Stimulated activated CD8-positive, alpha-beta memory T cell treated with anti-CD3 and anti-CD28 coated beads, Interleukin-15, amount 100 ng/mL, for 48 hours (primary cell): ENCODE measurements at places on chromosomes 2 and 18.

- DNase-seq = no peak
These were observed 517.2 kb downstream of the SUCLG1 start for GRCh38 chr2:83941886-83942285.

DNA sequence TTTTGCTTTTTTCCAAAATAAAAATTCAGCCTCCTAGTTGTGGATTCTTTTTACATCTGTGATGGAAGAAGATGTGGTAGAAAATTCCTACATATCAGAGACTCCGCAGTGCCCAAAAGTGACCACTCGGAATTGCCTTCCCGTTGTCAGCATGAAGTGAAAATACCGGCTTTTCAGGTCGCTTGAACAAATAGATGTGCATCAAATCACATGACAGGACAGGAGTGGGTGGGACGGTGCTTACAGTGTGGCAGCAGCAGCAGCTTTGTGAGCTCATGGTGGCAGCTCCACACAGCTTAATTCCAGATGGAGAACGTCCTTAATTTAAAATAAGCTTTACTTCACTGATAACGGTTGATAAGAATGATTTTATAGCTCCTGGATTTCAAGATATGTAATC is 20.3 kb downstream of the SALL3 start:
- no peak for DNase-seq

DNA sequence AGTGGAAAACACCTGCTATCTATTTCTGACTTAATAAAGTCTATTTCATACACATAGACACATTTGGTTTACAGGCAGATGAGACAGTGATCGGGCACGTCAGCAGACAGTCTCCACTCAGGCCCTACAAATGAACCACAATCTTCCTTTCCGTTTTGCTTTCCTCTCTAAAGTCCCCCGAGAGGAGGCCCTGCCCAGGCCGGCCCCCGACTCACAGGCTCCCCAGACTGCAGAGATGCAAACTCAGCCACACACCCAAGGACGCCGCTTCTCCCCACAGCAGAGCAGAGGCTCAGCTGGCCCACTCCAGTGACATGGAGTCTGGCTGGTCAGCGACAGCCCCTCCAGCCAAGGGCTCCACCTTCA is 9.3 kb upstream of the MTERF4 start:
- no peak for DNase-seq

DNA sequence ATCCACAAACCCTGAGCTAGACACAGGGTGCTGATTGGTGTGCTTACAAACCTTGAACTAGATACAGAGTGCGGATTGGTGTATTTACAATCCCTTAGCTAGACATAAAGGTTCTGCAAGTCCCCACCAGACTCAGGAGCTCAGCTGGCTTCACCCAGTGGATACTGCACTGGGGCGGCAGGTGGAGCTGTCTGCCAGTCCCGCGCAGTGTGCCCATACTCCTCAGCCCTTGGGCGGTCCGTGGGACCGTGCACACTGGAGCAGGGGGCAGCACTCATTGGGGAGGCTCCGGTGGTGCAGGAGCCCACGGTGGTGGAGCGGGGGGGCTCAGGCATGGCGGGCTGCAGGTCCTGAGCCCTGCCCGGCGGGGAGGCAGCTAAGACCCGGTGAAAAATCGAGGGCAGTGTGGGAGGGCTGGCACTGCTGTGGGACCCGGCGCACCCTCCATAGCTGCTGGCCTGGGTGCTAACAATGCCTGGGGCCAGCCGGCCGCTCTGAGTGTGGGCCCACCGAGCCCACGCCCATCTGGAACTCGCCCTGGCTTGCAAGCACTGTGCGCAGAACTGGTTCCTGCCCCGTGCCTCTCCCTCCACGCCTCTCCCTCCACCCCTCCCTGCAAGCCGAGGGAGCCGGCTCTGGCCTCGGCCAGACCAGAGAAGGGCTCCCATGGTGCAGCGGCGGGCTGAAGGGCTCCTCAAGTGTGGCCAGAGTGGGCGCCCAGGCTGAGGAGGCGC is 75.6 kb downstream of the MOB4 start:
- DNase-seq = no peak

GRCh38 chr2:230129343-230129742 is 60.6 kb upstream of the SLC16A14 start:
- DNase-seq = no peak

GRCh38 chr2:72934683-72935610 is 17.6 kb downstream of the EMX1 start:
- no peak for DNase-seq

GRCh38 chr2:1884933-1885580 is 140.7 kb upstream of the PXDN start:
- no peak for DNase-seq

DNA sequence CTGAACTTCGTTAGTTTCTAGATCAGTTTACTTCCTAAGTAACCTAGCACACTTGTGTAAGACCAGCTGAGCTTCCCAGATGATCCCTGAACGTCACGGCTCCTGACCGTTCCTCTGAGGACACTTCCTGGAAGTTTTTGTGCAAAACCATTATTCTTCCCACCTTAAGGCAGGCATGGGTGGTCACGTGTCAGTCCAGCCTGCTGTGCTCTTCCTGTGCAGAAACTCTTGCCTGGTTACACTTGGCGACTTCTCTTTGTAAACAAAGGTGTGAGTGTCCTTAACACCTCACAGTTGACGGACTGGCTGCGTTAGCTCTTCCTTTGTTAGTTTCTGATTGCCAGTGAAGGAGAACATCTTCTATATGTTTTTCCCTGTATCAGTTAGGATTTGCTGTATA is 118.3 kb downstream of the SH3RF3 start:
- no peak for DNase-seq

DNA sequence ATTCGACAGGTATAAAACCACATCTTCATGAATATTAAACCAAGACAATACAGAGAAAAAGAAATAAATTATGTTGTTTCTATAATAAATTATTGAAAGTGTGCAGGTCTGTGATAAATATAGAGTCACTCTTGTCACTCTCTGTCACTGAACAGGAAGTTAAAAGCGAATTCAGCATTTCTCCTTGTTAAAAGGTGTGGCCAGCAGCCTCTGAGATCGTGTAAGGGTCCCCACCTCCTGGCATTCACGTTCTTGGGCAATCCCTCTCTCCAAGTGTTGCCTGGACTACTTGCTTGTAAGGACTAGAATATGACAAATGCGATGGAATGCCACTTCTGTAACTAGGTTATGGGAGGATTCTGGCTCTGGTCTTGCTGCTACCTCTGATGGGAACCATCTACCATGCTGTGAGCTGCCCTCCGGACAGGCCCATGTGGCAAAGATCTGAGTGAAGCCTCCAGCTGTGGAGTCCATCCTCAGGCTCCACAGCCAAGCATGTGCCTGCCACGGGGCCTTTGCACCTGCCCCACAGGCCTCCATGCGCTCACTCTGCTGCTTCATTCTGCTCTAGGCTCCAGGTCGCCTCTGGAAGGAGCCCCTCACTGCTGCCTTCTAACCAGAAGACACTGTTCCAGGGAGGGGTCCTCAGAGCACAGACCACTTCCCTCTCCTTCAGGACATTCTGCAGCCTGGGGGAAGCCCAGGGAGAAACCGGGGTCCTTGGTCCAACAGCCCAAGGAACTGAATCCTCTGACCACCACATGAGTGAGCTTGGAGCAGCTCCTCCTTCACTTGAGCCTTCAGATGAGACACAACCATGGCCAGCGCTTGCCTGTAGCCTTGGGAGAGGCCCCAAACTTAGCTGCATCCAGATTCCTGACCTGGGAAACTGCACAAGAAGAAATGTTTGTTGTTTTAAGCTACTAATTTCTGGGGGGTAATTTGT is 202.9 kb upstream of the HDAC4 start:
- no peak for DNase-seq

GRCh38 chr2:105597806-105598803 is 146.6 kb upstream of the NCK2 start:
- DNase-seq = no peak

DNA sequence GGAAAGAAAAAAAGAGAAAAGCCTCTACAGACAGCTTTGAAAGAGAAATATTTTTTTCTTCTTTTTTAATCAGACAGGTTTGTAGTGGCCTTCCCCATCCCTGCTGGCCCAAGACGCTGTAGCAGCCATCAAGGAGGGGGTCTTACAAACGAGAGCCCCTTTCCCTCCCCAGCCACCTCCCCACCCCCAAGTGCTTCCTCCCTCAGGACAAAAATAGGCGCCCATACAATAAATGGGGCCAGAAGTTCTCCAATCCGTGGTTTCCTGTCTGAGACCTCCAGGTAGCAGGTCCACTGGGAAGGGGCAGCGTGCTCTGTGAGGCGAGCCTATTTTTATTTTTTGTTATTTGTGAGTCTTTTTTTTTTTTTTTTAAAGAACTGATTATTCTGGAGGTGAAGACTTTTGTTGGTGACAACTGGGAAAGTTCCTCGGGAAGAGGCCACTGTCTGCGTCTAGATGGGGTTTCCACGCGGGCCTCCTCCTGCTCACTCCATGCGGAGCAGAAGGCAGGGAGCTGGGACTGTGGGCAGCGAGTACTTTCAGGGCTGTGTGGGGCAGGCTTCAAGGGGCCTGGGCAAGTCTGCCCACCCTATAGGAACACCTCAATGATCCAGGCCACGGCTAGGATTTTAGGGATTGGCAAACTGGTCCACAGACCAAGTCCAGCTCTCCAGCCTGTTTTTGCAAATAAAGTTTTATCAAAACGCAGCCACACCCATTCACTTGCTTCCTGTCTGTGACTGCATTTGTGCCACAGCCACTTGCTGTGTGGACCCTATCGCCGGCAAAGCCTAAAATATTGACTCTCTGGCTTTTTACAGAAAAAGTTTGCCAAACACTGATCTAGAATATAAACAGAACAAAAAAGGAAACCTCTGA is 139.6 kb downstream of the CTIF start:
- DNase-seq = no peak

- no peak for DNase-seq
These were observed 137.6 kb downstream of the MYO1B start for GRCh38 chr2:191382801-191383200.

DNA sequence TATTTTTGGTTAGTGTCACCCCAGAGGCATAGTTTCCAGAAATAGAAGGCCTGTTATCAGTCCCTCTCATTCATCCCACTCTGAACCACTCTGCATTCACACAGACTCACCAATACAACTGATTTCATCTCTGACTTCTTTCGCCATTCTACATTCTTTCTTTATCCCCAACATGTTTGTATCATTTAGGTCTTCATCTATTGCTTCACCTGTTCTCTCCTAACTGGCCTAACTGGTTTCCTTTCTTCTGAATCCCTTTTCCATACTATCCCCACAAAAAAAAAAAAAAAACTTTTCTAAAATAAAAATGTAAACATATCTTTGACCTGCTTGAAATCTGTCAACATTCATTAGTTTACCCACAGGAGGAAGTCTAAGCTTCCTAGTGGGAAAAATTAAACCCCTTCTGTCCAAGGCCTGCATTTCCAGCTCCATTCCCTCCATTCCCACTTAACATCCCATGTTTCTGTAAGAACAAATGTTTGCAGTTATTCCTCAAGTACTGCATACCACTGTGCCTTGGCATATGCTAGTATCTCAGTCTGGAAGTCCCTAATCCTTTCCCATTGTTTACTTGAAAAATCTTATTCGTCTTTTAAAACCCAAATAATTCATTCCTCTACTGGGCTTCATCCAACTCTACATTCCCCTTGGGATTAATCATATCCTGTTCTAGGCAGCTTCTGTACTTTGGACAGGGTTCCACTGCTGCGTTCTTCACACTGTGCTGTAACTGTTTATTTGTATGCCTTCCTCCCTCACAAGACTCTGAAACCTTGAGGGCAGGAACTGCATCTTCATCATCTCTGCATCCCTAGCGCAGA is 68.5 kb downstream of the FIGN start:
- no peak for DNase-seq

GRCh38 chr2:127421116-127421800 is 3.0 kb downstream of the PROC start:
- no peak for DNase-seq

GRCh38 chr2:187985195-187985594 is 306.5 kb upstream of the GULP1 start:
- DNase-seq = no peak

GRCh38 chr2:156088587-156088986 is 243.9 kb downstream of the NR4A2 start:
- DNase-seq = no peak

GRCh38 chr2:42607101-42607637 is 38.7 kb downstream of the MTA3 start:
- no peak for DNase-seq

DNA sequence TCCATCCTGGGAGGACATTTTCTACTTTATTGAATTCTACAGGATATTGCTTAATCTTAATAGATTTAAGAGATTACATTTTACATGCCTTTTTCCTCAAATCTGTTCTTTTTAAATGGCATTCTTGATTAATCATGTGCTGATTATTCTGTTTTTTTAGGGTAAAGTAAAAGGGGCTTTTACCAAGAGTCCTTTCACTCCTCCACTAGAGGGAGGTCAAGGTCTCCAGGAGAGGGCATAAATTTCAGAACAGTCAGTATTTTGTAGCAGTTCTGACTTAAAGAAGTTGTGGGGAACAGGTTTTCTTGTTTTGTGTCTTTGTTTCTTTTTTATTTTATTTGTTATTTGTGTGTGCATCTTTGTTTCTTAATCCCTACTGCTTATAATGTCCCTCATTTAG is 25.4 kb downstream of the WDR75 start:
- no peak for DNase-seq
